HTR-8/SVneo (cell line): ENCODE measurements at places on chromosomes 12 and 14.

GRCh38 chr12:85283560-85283959, 3.5 kb downstream of the ALX1 start:
- DNase-seq = no peak

DNA sequence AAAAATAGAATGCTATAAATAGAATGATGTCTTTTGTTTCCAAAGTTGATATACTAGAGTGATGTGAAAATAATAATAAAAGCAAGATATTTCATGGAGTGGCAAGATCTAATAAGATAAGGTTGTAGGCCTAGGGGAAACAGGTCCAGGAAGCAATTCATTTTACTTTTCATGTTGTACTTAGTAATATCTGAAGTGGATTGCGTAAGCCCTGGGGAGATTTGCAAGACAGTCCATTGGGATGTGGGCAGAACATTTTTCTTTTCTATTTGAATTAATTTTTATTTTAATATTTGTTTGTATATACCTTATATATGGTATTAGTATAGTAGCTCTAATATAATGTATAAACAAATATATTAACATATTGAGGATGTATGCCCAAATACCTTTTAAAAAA, 7.5 kb downstream of the NUBPL start:
- DNase-seq = no peak

DNA sequence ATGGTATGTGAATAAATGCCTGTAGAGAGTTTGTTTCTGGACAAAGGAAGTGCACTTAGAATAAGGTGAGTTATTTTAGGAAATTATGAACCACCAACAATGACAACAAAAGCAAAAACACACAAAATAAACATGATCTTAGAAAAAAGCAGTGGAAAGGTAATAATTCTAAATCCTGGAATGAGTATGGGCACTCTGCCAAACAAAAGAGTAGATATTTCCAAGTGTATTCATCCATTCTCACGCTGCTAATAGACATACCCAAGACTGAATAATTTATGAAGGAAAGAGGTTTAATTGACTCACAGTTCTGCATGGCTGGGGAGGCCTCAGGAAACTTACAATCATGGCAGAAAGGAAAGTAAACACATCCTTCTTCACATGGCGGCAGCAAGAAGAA, 269.3 kb upstream of the NPAS3 start:
- no peak for DNase-seq

DNA sequence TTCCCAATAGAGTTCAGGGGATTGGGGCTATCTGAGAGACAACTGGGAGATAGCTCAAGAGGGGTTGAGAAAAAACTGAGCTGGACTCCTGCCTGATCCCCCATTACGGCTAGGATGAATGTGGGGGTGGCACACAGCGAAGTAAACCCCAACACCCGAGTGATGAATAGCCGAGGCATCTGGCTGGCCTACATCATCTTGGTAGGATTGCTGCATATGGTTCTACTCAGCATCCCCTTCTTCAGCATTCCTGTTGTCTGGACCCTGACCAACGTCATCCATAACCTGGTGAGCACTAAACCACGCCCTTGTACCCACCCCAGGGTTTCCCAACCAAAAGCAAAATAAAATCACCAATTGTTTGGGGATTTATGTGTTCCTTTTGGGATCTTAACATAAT, 1.0 kb downstream of the ORMDL2 start:
- no peak for DNase-seq

- DNase-seq = no peak
Observed at GRCh38 chr14:21846227-21846885, 172.7 kb upstream of the OR4E1 start.

DNA sequence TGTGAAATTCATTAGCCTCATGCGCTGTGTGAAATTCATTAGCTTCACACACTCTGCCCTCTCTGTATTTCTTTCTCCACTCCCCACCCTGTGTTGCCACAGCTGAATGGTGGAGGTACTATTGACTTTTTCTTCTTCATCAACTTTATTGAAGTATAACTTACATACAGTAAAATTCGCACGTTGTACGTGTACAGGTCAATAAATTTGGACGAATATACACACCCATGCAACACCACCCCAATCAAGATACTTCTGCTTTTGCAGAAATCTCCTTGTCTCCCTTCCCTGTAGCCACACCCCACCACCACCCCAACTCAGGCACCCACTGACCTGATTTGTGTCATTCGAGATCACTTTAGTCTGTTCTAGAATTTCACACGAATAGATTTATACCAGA, 51.8 kb downstream of the FBXL14 start:
- no peak for DNase-seq

DNA sequence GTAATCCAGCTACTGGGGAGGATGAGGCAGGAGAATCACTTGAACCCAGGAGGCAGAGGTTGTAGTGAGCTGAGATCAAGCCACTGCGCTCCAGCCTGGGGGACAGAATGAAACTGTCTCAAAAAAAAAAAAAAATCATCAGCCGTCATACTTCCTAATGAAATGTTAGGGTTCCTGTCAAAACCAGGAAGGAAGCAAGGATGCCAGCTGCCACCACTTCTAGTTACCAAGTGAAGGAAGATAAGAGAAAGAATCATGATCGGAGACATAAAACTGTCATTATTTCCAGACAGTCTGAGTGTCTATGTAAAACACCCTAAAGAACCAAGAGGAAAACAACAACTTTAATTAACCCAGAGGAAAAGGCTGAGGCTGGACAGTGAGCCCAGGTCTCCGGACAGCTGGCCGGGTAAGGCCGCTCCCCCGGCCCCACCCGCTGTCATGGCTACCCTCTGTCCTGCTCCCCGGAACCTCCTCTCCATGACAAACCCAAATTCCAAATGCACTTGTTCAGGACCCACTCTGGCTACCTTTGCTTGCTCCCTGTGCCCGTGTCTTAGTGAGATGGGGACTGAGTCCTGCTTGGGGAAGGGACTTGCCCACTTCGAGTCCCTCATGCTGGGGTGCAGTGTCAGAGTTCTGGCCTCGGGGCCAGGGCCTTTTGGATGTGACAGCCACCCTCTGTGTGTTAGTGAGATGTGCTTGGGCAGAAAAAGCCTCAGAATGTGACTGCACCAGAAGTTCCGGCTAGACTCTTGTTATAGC, 29.0 kb downstream of the SLC6A12 start:
- DNase-seq = no peak

- no peak for DNase-seq
Observed at GRCh38 chr14:105605464-105606304, 79.3 kb downstream of the TMEM121 start.

DNA sequence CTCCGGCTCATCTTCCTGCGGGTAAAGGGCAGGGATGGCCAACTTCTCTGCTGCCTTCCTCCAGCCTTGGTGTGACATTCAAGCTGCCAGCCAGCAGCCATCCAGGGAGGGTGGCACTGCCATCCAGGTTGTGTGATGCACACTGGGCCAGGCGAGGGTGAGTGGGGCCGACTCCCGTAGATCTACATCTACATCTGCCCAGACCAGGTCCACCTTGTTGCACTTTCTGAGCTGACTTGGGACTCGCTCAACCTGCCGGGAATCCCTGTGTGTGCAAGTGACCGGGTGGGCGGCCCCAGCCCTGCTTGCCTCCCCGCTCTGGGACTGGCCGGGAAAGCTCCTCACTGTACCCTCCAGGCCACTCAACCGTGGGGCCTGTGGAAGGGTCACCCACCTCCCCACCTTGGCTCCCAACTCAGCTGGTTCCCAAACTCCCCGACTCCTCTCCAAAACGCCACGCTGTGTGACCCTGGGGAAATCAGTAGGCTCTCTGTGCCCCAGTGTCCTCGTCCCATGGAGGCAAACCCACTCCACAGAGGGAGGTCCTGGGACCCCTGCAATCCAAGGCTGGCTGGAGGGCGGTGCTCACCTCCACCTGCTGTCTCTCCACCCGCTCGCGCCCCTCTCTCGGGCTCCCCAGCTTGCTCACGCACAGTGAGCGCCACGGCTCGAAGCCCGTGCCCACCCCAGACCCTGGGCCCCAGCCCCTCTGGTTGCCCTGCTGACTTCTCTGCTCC, 14.7 kb downstream of the JAG2 start:
- DNase-seq = no peak

DNA sequence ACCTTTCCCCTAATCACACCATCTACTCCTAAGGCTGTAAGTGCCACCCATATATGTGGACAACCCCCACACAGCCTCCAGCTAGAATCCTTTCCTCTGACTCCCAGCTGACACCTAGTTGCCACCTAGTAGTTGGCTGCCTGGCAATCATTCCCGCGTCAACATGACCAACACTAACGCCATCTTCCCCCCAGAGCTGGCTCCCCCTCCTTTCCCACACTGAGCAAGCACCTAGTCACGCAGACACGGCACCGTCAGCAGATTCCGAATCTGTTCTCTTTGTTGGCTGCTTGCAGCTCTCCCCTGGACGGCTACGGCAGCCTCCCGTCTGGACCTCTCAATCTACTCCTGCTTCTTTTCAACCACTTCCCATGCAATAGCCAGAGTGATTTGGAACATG, 27.7 kb downstream of the UBR7 start:
- DNase-seq = no peak

DNA sequence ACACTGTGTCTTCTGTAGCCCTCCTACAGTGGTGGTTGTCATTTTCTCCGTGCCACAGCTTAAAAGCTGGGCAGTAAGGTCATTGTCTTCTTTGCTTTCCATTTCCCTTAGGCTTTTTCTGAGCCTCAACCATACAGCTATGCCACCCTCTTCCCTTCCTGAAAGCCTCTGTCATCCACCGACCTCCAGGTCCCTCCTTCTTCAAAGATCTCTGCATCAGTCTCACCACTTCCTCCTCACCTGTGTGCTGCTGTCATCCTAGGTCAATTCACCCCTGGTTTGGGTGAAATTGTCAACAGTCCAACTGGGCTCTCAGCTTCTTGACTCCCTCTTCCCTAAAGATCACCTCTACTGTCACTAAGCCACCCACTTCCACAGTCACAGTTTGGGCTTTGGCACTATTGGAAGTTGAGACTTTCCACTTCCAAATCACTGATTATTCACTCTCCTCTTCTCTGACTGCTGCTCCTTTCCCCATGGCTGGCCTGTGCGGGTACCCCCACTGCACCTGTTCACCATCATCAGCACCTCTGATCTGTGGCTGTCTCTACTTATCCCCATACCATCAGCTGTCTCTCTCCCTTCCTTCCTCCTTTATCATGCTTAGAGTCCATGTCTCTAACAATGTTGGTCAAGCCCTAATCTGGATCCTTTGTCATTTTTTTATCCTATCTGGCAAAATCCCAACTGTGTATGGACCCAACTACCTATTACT, 15.5 kb upstream of the TSPAN9 start:
- DNase-seq = no peak

GRCh38 chr12:29023436-29024076, 125.5 kb upstream of the FAR2 start:
- DNase-seq = no peak

- DNase-seq = no peak
Observed at GRCh38 chr12:8712572-8712971, 14.8 kb downstream of the RIMKLB start.

- DNase-seq = no peak
Observed at GRCh38 chr12:123264642-123265041, 7.0 kb downstream of the CDK2AP1 start.

DNA sequence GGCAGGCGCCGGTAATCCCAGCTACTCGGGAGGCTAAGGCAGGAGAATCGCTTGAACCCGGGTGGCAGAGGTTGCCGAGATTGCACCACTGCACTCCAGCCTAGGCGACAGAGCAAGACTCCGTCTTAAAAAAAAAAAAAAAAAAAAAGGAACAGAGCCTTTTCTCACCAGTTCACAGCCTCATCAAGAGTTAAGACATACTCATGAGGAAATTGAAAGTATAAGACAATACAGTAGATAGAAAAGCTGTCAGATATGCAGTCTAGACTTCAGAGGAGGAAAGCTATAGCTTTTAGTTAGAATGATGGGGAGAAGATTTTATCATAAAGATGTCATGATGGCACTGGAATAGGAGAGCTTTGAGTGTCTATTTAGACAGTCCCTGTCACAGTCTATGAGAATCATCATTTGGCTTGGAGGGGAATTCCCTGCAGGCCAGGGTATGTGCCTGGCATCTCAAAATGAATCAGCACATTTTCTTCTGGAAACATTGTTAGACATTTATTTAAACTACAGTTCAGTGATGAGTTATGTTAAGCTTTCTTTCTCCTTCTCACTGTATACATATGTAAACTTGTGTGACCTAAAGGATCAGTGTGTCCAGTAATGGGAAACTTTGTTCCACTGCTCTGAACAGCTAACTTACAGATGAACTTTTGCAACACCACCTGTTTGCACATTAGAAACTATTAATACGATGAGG, 2.9 kb upstream of the RAB35 start:
- DNase-seq = no peak

- no peak for DNase-seq
Observed at GRCh38 chr14:90730206-90730766, 85.9 kb downstream of the TTC7B start.

- DNase-seq = no peak
Observed at GRCh38 chr12:48567731-48568130, 2.1 kb downstream of the LALBA start.

- no peak for DNase-seq
Observed at GRCh38 chr12:130179191-130179590, 16.9 kb downstream of the FZD10 start.

GRCh38 chr12:48768147-48768546, 20.7 kb downstream of the ADCY6 start:
- DNase-seq = no peak

- no peak for DNase-seq
Observed at GRCh38 chr12:24232531-24232930, 283.1 kb upstream of the SOX5 start.

DNA sequence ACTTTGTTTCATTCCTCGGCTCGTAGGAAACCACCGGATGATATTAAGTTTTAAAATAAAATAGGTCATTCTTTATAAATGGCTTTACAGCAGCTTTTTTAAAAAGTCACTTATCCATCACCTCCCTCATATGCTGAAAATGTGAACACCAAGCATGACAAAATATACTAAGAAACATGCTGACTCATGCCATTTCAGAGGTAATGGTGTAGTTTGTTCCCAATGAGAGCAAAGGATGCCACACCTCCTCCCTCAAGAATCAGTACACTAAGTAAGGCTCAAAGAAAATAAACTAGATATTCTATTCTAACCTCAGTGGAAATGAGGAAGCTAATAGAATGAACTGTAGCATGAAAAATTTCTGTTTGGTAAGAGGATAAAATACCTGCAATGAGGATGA, 5.5 kb upstream of the DIO2 start:
- no peak for DNase-seq

- DNase-seq = no peak
Observed at GRCh38 chr12:2402073-2402579, 349.3 kb downstream of the CACNA1C start.

DNA sequence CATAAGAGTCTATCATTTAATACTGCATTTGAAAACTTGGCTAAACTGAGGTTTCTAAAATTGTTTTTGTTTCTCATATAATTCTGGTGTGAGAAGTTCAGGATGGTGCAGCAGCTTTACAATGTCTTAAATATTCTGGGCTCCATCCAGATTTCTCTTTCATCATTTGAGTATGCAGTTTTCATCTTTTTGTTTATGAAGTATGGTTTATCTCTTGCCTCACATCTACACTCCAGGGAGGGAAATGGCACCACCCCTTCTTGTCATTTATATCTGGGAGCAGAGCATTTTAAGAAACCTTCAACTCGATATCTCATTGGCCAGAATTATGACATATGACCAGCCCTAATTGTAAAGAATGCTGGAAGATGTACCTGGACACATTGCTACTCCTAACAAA, 24.3 kb downstream of the GEMIN2 start:
- no peak for DNase-seq
